ENCODE measurements at places on chromosomes 12 and 14. TPM values are rescaled to one million over a fixed set of nuclear protein-coding genes. Genes with fewer than 3 reads are reported as not detected.

VCPKMT gene
- 9.7 TPM for total RNA-seq

CPM gene
- total RNA-seq = 1.2 TPM

TPPP2 gene
- total RNA-seq = not detected

C12orf54 gene
- total RNA-seq = 2.8 TPM

C3AR1 gene
- total RNA-seq = 0.42 TPM

GPR65 gene
- not detected for total RNA-seq

SCYL2 gene
- total RNA-seq = 56.6 TPM

ACRBP gene
- total RNA-seq = 0.51 TPM

NANOG gene
- 0.24 TPM for total RNA-seq

SDSL gene
- 5.7 TPM for total RNA-seq

MMP19 gene
- total RNA-seq = 2.2 TPM

NFE2 gene
- total RNA-seq = 0.67 TPM

DDX51 gene
- 8.8 TPM for total RNA-seq

KLRD1 gene
- not detected for total RNA-seq

DTX1 gene
- total RNA-seq = 0.09 TPM

HRK gene
- 0.17 TPM for total RNA-seq

PAPOLA gene
- 117 TPM for total RNA-seq
